ENCODE measurements at places on chromosomes 1 and 21.

DNA sequence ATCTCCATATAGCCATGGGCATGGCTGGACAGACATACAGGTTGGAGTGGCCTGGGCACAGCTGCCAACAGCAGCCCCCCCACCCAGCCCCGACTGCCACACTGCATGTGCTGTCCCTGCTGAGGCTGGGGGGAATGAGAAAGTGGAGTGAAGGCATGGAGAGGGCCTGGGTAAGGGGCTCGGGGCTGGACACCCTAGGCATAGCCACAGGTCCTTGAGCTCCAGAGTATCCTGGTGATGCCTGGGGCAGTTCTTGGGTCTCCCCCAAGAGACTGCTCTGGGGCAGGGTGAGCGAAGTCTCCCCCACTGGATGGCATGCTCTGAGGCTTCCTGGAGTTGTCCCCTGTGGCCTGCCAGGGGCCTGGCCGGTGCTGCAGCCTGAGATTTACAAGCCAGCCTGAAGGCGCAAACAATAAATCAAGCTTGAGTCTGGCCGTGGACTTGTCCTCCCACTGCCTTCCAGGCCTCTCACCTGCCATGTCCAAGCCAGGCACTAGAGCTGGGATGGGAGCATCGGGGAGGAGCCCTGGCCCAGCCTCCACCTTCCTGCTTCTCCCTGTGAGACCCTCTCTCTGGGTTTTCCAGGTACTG is 53.6 kb downstream of the FOXO6 start:
- DNase-seq: no peak

DNA sequence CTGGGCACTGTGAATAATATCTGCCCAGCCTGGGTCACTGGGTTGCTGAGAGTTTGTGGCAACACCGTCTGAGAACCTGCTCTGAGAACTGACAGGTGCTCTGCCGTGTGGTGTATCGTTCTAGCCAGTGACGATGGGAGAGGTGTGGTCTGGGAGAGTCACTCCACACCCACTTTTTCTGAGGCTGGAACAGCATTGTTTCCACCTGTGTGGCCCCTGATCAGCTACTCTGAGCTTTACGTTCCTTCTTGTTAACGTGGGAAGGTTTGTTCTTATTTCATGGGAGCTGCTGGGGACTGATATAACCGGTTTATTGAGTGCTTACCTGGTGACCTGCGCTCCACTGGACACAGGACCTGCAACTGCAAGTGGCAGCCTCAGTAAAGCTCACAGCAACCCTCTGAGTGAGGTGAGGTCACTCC is 34.8 kb upstream of the TENT5C start:
- DNase-seq: no peak

- DNase-seq: peak; percentile 84
Observed at GRCh38 chr1:27662707-27663393, 9.1 kb downstream of the IFI6 start.

- DNase-seq: no peak
Observed at GRCh38 chr1:112318698-112319370, 77.2 kb upstream of the CTTNBP2NL start.

DNA sequence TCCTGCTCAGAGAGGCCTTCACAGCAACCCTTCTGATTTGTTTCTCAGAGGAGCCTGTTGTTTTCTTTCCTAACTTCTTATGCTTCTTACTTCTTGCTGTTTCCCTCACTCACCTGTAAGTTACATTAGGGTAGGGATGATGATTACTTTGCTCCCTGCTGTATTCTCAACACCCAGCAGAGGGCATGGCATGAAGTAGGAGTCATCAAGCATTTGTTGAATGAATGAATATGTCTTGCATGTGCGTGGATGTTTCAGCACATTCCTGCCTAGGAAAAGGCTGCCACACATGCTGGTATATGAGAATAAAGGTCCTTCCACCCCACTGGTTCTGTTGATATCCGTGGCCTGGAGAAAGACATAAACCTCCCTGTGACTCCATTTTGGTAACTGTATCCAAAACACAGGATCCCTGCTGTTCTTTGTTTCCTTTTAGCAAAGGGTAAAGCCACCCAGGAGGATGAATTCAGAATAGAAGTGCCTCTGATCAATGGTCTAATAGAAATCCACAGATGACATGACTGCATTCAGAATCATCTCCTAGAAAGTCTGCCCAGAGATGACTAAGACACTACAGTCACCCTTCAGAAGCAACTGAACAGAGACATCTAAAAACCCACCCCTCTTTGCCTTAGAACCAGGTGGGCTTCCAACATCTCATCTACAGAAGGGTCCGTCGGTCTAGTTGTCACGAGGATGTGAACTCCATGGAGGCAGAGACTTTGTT is 168.8 kb downstream of the ZSCAN20 start:
- no peak for DNase-seq

DNA sequence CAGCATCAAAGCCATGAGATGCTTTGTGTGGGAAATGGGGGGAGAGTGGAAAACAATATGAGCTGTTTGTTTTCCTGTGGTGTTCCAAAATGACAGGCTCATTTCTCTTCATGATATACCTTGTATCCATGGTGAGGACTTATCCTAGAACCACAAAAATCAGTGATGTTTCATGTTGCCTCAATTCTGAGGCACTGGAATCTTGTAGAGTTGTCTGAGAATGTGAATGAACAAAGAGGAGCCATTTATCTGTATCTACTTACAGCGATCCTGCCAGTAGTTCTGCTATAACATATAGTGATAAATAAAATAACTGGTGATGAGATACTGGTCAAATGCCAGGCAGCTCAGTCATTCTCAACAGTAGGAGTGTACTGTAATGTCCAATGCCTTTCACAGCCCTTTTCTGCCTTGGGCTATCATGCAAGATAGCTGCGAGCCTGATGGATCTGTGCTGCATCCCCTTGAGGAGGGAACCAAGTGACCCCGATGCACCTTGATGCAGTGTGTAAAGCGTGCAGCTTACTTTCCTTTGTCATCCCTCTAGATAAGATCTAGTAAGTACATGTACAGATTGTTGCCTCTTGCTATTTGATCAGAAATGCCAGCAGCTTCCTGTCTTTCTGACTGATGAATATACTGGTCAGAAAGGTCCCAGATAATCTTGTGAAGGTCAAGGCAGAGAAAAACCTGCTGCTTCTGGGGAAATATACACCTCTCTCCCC is 52.8 kb downstream of the SLC44A3 start:
- no peak for DNase-seq

- DNase-seq: no peak
Observed at GRCh38 chr1:77085109-77085508, 134.1 kb downstream of the PIGK start.

DNA sequence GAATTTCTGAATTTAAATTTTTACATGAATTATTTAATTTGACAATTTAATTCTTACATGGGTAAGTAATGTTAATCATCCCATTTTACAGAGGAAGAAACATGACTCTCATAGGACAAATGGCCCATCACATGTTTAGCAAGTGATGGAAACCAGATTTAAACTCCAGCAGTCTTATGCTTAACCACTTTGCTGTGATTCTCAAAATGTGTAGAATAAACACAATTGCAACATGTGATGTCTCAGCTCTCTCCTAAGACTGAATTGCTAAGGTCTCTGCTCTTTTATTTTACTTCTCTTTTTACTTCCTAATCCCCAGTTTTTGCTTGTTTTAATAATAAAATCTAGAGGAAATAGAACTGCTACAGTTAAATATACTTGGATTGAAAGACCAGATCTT is 42.8 kb downstream of the HS2ST1 start:
- DNase-seq: no peak

- DNase-seq: no peak
Observed at GRCh38 chr1:107877745-107878144, 87.2 kb downstream of the VAV3 start.

DNA sequence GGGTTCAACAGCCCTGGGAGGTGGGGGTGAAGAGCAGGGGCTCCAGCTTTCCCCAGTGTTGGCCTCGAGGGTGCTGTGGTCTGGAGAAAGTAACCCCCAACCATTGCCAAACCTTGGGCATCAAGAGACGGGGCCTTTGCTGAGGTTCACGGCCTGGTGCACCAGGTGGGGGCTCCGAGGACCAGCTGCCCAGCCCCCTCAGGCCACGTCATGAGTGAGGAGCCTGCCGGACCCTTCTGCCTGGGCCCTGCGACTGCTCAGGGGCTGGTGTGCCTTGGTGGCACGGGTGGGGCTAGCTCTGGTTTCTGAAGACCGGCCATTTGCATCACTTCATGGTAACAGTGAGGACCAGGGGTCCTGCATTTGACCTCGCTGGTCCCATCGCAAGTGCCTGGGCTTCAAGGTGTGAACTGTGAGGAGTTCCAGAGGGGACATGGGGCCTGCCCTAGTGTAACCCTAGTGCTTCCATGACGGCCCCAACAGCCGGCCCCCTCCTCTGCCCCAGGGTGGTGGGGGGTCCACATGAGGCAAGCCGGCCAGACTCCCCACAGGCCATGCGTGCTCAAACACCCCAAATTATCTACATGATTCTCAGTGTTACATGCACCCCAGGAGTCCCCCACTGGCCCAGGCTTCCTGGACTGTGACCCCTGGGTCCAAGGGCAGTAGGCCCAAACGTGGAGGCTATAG is 13.5 kb downstream of the MORN1 start:
- no peak for DNase-seq

DNA sequence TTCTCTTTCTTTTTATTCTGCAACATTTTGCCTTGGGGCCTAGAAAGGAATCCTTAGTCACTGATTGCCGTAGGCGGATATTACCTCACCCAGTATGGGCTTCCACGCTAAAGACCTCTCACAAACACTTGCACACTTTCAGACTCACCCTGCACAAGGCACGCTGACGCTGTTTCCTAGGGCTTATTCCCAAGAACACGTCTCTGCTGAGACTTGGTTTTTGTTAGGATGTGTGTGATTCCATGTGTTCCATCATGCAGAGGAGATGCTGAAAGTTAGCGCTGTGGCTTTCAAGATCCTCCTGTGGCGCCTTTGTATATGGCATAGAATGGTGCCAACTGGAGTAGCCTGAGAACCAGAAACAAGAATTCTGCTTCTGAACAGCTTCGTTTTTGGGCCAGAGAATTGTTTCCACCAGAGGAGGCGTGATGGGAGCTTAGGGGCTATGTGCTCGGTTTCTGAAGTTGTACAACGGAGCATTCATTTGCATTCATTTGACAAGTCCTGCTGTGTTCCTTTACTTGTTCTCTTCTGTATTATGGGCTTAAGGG is 297.0 kb downstream of the DISC1 start:
- DNase-seq: no peak

DNA sequence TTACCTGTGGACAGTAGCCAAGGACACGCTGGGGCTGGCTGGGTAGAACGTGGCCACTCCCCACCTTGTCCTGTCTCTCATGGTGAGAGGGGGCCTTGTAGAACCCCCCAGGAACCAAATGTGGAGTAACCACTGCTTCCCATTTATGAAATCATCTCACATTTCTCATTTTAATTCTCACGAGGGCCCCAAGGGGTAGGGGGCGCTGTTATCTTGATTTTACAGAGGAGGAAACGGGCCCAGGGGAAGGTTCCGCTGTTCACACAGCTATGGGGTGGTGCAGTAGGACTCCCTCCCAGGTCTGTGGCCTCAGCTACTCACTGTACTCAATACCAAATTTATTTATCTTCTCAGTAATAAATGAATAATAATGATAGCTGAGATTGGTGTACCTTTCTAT is 5.5 kb downstream of the SMPDL3B start:
- no peak for DNase-seq

DNA sequence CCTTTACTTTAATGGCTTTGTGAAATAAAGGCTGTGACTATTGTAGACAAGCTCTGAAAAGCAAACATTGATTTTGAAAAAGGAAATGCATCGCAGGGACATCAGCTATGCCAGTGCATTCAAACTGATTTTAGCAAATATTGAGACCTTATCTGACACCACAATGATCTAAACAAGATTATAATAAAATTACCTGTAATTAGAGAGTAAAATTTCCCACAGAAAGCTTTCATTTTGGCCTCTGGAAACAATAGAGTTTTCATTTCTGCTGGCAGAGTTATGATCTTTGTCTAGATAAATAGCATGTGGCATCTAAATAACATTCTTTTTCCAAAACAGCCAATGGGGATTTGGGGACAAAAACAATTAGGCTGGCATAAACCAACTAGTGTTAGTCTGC is 650.4 kb upstream of the PRMT6 start:
- no peak for DNase-seq

- no peak for DNase-seq
Observed at GRCh38 chr1:67843331-67843730, 10.1 kb upstream of the GNG12 start.

- DNase-seq: no peak
Observed at GRCh38 chr21:38254970-38255369, 1.8 kb upstream of the KCNJ15 start.

GRCh38 chr1:28111157-28111556 is 22.7 kb upstream of the EYA3 start:
- DNase-seq: no peak

DNA sequence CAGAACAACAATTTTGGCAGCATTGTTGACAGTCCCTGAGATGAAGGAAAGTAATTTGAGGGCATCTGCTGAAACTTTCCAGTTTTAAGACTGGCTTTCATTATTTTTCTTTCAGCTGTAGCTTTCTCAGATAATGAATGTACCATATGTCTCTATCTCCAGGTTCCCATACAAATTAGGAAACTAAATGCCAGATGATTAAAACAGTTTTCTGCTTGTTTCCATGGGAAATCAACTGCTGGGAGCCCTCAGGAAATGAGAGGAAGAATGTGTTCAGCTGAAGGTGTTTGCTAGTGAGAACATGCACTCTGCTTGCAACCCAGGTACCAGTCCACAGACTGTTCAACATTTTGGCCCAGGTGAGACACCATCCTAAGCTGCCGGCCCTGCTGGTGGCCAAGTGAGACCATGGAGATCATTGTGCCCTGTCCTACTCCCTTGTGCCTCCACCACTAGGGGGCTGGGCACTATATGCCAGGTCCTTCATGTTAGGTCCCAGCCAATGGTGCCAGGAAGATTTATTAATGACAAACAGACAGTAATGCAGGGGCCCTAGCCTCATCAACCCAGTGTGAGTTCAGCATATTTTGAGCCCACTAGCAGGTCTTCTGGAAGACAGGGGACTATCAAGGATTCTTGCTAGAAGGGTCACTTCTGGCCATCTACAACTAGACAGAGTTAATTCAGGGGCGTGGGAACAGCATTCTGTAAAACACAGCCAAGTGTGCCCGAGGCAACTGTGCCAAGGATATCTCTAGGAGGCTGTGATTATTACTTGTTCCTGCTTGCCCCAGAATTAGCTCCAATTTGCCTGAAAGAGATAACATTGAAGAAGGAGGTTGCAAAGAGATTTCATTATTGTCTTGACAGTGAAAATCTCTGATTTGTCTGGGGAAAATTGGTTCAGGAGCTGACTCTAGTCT is 17.0 kb upstream of the LRRC8C start:
- DNase-seq: no peak

DNA sequence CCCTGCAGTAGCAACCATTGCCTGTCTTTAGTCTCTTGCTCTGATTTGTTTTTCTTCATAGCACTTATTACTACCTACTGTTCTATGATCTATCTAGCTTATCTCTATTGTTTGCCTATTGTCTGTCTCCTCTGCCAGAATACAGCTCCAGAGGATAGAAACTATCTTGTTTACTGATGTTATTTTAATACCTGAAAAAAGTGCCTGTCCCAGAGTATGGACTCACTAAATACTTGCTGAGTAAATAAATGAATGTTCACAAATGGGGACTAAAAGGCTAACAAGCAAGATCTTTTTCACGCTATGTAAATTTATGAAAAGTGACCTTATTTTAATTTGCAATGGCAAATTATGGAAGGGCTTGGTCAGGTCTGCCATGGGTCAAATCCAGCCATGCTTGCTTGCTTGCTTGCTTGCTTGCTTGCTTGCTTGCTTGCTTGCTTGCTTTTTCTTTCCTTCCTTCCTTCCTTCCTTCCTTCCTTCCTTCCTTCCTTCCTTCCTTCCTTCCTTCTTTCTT is 145.3 kb downstream of the TGFB2 start:
- no peak for DNase-seq
